ENCODE measurements at places on chromosomes 11 and 22.

- no peak for DNase-seq
These were observed 54.3 kb upstream of the APOA1 start for GRCh38 chr11:116891746-116892145.

GRCh38 chr11:95714843-95715776 lies 74.5 kb downstream of the FAM76B start:
- no peak for DNase-seq

DNA sequence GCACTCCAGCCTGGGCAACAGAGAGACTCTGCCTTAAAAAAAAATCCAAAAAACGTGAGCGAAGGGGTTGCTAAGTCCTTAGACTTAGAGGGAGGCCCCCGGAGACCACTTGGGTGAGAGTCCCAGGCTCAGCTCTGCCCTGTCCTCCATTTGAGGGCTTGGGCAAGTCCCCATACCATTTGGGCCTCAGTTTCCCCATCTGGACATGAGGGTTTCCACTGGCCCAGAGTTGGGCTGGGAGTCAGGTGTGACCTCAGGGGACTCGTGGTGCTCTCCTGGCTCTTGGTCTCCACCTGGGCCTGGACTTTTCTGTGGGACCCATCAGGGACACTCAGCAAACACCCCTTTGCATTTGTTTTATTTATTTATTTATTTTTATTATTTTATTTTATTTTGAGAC lies 35.2 kb upstream of the CSNK1E start:
- DNase-seq = no peak

- DNase-seq = peak; percentile 65
These were observed 12.9 kb downstream of the TRIM29 start for GRCh38 chr11:120125024-120125423.

DNA sequence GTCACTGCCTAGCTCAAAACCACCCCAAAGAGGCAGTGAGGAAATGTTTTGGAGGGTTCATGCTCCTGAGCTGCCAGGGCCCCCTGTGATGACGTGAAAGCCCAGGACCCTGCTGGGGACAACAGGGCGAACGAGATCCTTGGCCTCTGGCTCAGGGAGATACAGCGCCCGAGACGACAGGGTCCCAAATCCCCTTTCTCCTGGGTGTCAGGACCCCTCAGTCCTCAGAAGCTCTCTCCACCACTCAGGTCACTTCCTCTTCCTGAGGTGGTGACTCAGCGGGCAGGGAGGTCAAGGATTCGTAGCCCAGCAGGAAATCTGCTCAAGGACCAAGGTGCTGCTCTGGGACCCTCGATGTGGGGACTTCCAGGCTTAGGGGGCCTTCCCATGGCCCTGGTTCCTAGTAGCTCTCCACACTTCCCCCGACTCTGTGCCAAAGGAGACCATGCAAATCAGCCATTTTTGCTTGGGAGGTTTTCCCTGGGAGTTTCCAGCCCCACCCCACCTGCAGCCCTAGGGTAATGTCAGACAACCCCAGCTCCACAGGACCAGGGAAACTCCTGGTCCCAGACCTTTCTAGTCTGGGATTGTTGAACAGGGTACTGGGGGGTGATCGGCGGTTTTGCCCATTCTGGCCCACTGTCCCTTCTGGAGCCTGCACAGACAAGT lies 12.8 kb downstream of the BCL9L start:
- DNase-seq = peak; percentile 76

GRCh38 chr11:68081691-68082090 lies 39.5 kb downstream of the CHKA start:
- no peak for DNase-seq

GRCh38 chr11:2529636-2530035 lies 84.8 kb downstream of the KCNQ1 start:
- DNase-seq = no peak

- peak; percentile 11 for DNase-seq
These were observed 20.6 kb upstream of the MUC5B start for GRCh38 chr11:1202154-1202775.

DNA sequence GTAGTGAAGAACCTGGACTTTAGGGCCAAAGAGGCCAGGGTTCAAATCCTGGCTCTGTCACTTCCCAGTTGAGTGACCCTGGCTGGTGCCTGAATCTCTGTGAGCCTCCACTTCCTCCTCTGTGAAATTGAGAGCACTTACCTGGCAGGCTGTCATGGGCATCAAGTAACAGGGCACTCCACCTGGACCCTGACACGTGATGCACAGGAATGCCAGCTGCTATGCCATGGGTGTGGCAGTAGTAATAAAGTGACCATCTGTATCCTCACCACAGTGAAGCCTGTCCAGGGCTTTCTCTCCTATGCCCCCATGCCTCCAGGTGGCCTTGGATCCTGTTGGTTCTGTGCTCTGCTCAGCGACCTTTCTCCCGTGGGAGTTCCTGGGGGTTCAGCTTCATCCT lies 29.8 kb upstream of the PPP6R3 start:
- DNase-seq = no peak

GRCh38 chr22:27603800-27604144 lies 197.8 kb downstream of the MN1 start:
- DNase-seq = no peak

DNA sequence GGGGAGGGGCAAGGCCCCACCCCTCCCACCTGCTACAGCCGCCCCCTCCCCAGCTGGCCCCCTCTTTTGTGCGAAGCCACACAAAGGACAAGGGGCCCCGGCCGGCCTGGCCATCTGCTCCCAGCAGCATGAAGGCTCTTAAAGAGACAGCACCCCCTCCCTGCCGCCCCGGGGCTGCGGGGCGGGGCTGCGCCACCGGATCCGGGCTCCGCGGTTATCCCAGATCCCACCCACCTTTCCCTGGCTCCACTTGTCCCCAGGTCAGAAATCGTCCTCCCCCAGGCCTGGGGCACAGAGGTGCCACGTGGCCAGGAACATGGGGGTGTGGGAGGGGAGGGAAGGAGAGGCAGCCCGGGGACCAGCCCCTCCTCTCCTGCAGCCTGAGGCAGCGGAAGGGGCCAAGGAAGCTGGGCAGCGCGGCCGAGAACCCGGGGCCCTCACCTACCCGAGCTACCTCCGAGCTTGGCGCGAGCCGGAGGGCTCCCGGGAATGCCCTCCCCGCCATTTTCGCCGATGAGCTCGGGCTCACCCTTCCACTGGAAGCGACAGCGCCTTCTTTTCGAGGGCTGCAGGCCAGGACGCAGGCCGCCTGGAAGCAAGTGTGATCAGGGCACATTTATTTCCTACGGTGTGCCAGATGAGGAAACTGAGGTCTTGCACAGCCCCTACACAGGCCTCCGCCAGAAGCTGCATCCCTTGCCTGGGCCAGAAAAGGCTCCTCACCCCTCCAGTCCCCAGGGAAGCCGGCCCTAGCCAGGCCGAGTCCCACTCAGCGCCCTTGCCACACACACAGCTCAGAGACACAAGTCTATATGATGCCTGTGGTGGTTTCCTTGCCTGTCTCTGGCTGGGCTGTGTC lies 2.5 kb upstream of the RCOR2 start:
- DNase-seq = peak; percentile 28

GRCh38 chr22:28788601-28789000 lies 11.8 kb downstream of the XBP1 start:
- DNase-seq = no peak

- DNase-seq = peak; percentile 86
These were observed 145.3 kb upstream of the CTSC start for GRCh38 chr11:88482871-88483301.

GRCh38 chr11:57648801-57649735 lies 644 bp downstream of the YPEL4 start:
- peak; percentile 49 for DNase-seq

DNA sequence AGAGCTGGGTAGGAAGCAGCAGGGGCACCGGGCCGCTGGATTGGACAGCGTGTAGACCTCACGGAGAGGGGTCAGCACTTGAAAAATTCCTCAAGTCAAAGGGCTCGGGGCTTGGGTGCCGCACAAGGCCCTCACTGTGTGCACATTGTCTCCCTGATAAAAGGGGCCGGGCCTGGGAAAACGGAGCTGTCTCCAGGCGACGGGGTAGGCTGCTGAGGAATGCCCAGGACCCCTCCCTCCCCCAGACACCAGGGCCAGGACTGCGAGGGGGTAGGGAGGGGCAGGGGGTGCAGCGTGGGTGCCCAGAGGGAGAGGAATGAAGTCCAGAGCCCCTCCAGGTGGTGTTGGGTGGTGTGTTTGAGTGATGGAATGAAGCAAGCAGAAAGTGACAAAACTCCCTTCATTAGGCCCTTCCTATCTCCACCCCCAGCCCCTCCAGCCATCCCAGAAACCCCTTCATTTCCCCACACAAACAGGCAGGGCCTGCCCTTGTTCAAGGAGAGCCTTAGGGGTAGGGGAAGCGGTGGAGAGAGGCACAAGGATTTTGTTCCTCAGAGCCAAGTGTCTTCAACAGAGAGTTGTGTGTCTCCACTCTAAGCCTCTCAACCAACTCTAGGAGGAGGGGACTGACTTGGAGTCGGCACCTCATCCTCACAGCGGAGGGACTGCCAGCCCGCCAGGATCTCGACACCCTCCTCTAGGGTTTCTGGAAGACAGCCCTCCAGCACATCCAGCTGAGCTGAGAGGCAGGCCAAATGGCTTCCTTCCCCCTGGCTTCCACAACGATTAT lies 63.9 kb downstream of the SYN3 start:
- no peak for DNase-seq

- no peak for DNase-seq
These were observed 26.5 kb upstream of the THY1 start for GRCh38 chr11:119449498-119449897.

GRCh38 chr11:75389925-75390324 lies 9.4 kb upstream of the RPS3 start:
- DNase-seq = no peak

- DNase-seq = no peak
These were observed 214.6 kb downstream of the NTM start for GRCh38 chr11:131584785-131585592.
